ENCODE measurements at places on chromosomes 6 and 20.

DNA sequence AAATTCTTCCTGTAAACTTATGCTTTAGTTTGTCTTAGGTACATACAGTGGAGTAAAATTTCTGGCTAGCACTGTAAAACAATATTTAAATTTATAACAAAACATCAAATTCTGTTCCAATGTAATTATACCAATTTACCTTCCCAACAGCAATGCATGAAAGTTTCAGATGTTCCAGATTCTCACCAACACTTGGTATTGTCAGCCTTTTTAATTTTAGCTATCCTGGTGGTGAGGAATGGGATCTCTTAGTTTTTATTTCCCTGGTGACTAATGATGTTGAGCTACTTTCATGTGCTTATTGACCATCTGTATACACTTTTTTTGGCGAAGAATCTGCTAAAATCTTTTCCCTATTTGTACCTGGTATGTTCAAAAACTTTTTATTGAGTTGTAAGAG is 76.1 kb upstream of the PHACTR1 start:
- DNase-seq = no peak

- peak; percentile 61 for DNase-seq
Measured at GRCh38 chr6:68196645-68197044, 438.4 kb upstream of the ADGRB3 start.

GRCh38 chr6:44010411-44011349 is 116.6 kb downstream of the MRPL14 start:
- DNase-seq = peak; percentile 91

GRCh38 chr6:152164957-152165356 is 357.5 kb downstream of the ESR1 start:
- no peak for DNase-seq

- DNase-seq = no peak
Measured at GRCh38 chr6:111601886-111602285, 3.8 kb downstream of the TRAF3IP2 start.

DNA sequence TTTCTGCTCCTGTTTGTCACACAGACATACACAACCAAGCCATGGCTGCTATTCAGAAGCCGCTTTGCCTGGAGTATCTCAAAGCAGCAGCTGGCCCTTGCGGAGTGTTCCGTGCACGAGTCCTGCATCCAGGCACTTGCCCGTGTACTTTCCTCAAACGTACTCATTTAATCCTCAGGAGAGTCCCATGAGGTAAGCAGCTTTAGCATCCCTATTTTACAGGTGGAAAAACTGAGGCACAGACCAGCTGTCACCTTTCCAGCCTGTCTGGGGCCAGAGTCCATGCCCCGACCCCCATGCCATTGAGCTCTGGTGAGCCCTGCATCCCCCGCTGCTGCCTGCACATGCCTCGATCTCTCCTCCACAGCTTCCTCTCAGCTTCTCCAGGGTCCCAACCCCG is 130.0 kb downstream of the ERMARD start:
- no peak for DNase-seq

All from MCF 10A (cell line).